A375 (cell line): ENCODE measurements at places on chromosomes 16 and 17. TPM values are rescaled to one million over a fixed set of nuclear protein-coding genes. Genes with fewer than 3 reads are reported as not detected.

Gene KIF19
- not detected in 2 replicates for total RNA-seq

Gene TMEM114
- total RNA-seq: not detected in 2 replicates

Gene SOST
- total RNA-seq: not detected in 2 replicates

Gene BCKDK
- total RNA-seq: 39.1 and 49.7 TPM in 2 replicates

Gene PRR35
- 0.16 TPM in 1 of 2 replicates, not detected in the other for total RNA-seq

Gene CYLD
- total RNA-seq: 10.4 and 13.8 TPM in 2 replicates

Gene ABCA9
- 0.03 and 0.23 TPM in 2 replicates for total RNA-seq
